ENCODE measurements at places on chromosomes 6 and 20.

- DNase-seq: no peak
These were observed 43.2 kb downstream of the RANBP9 start for GRCh38 chr6:13668291-13668928.

DNA sequence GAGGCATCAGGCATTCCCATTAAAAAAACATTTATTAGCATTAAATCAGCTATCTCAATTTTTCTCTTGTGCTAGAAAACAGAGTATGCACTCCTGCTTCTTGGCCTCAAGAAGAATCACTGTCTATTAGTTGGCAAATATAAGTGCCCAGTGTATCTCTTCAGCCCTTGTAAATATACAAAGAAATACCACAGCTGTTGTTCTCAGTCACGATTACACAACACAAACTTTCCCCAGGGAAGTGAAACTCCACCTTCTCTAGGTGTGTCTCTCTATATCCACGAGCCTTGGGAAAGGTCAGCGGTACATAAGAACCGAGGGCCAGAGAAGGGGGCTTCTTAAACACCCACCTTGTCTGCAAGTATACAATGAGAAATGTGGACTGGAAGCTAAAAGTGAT, 194.7 kb downstream of the PKHD1 start:
- DNase-seq: no peak

GRCh38 chr20:25032065-25032477, 25.9 kb downstream of the ACSS1 start:
- DNase-seq: no peak

DNA sequence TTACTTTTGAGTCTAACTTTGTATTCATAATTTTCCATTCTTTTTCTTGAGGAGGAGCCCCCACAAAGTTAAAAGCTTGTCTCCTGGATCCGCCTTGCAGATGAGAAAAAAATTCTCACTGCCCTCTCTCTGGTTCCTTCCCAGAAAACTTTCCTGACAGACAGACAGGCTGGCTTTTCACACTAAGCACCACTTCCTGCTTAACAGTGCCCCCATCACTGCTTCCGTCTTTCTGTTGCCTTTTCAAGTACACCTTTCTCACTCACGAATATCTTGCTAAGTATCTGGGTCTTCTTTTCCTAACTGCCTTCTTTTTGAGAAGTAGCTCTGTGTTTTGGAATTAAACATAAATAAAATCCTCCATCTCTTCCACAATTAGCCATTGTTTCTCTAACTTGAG, 19.8 kb upstream of the LMBRD1 start:
- DNase-seq: no peak

GRCh38 chr6:135228486-135228885, 47.4 kb downstream of the MYB start:
- no peak for DNase-seq

- peak; percentile 10 for DNase-seq
These were observed 2.0 kb downstream of the ZBP1 start for GRCh38 chr20:57618091-57618763.

GRCh38 chr6:34513646-34514045, 42.5 kb downstream of the SPDEF start:
- no peak for DNase-seq

DNA sequence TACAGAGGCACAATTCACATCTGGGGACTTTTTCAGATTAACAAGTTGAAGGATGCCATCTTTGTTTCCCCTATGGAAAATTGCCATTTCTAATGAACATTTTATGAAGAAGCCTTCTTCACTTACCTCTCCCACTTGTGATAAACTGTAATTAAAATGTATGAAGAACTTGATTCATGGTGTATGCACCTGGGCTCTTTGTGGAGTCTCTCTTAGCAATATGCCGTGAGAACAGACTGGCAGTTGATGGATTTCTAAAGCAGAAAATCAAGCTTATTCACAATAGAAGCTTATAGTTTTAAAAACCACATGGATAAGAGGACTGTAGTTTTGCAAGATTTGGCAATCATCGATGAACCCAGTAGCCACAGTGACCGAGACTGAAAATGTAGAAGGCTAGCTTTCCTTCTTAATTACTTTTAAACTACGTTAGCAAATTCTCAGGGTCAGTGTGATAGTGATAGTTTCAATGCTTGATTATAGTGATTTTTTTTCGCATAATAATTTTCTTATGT, 270.6 kb downstream of the PRL start:
- peak; percentile 27 for DNase-seq

- DNase-seq: peak; percentile 16
These were observed 878 bp downstream of the HLA-C start for GRCh38 chr6:31270788-31271640.
